Thyroid gland (tissue), 4 donors: ENCODE measurements at places on chromosomes 5 and 9.

GRCh38 chr5:78549043-78549442, 99.5 kb downstream of the LHFPL2 start:
- DNase-seq, result no peak

DNA sequence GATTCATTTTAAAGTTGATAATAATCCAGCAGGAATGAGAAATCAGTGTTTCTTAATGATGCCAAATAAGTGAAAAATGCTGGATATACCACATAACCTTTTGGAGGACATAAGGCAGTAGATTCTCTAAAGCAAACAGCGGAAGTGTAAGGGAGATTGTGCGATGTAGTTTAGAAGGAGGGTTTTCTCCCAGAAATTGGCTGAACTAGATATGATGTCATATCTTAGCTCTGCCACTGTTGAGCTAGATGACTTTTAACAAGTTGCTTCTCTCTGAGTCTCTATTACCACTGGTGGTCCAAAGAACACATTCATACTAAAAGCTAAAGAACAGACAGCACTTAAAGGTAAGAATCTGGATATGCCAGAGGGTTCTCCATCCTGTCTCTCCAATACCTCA, 107.0 kb downstream of the NR6A1 start:
- DNase-seq, result no peak

GRCh38 chr9:84921175-84921574, 251.6 kb downstream of the NTRK2 start:
- DNase-seq, result no peak

DNA sequence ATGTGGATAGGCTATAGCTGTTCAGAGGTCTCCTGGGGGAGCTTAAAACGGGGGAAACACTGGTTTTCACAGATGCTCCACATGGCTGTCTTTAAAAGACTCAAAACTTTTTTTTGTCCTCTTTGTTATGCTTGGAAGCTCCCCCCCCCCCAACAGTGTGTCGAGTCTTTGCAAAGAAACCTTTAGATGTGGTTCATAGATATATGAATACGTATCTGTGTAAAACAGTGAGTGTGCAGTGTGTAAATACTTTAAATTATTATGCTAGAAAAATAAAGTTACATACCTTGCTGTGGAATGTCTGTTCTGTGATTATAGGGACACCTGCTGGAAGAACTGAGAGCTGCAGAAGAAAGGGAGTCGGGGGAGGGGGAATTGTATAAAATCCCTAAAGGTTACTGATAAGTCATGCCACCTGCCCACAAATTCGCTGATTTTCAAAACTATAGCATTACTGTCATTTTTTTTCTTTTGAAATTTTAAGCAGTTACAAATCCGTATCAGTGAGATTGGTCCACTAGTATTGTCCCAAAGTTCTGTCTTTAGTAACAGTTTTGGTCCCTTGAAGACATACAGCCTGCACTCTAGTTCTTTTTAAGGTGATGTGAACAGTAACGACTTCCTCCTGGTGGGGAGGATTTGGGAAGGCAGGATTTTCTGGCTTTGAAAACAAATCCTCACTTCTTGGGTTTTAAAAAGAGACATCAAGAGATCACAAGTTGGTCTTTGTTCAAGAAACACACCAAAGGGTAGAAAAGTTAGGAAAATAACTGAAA, 22.9 kb downstream of the RGMB start:
- peak; percentile 34 for DNase-seq

DNA sequence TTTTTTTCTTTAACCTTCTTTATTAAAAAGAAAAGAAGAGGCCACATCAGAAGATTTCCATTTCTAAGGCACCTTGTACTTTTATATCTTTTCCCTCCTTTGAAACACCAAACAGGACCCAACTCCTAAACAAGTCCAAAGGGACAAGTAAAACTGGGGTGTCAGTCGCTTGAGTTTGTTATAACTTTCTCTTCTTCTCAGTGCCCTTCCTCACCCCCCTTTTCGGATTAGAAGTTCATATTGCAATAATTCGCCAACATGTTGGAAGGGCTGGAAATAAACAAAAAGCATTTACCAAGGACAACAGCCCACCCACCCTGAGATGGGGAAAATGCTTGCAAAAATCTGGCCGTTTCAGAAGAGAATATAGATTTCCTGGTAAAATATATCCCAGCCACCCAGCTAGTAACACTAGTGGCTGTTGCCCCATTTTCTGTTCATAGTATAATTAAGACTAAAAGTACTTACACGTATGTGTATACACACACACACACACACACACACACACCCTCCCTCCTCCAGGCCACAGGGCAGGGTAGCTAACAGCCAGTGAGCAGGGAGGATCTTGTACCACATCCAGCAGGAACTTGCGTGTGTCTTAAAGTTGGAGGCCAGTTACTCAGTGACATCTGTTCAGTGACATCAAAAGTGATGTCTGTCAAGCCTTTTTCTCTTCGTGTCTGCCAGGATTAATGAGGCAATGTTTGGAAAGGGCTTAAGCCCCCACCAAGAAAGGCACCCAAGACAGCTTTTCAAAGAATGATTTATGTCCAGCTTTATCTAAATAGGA, 149.1 kb upstream of the KLF4 start:
- no peak for DNase-seq

DNA sequence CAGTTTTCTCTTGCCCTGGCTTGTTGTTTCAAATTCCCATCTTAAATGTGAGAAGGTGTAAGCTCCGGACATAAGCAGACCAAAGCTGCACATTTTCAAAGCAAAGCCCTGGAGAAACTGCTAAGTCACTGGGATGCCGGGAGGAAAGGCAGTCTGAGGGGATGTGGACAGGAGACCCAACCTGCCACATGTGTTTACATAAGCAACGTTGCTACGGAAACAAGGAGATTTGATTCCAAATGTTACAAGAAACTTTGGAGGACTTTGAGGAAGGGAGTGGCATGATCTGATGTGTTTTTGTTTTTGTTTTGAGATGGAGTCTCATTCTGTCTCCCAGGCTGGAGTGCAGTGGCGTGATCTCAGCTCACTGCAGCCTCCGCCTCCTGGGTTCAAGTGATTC, 25.7 kb upstream of the INSYN2B start:
- DNase-seq, result no peak

- peak; percentile 90 for DNase-seq
Observed at GRCh38 chr9:130872912-130873503, 23.6 kb downstream of the QRFP start.

DNA sequence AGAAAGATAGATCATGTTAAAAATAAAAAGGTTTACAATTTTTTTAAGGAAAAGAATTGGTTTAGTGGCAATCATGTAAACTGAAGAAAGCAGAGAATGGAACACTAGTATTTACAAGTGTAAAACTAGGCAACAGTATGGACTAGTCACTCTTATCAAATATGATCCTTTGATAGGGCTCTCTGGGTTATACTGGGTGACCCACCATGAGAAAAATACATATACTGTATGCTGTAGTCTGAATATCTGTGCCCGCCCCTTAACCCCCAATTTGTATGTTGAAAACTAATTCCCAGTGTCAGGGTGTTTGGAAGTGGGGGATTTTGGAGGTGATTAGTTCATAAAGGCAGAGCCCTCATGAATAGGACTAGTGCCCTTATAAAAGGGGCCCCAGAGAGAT, 236.8 kb upstream of the TARS1 start:
- no peak for DNase-seq

GRCh38 chr5:962801-963200, 45.8 kb upstream of the NKD2 start:
- no peak for DNase-seq

- no peak for DNase-seq
Observed at GRCh38 chr5:175855041-175855720, 16.2 kb upstream of the CPLX2 start.

DNA sequence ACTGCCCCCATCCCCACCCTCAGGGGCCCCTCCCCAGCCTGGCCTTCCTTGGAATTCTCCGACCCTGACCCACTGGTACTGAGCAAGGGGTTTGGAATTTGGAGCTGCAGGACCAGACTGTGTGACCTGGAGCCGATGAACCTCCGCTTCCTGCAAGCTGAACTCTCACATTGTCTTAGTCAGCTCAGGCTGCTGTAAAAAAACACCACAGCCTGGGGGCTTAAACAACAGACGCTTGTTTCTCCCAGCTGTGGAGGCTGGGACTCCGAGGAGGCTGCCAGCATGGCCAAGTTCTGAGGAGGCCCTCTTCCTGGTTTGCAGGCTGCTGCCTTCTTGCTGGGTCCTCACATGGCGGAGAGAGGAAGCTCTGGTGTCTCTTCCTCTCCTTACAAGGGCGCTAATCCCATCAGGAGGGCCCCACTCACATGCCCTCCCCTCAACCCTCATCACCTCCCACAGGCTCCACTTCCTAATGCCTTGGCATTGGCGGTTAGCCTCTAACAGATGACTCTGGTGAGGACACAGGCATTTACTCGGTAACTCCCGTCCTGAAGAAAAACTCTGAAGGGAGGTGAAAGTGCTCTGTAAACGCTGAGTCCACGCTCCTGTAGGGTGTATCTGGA, 42.4 kb downstream of the C5orf15 start:
- no peak for DNase-seq

GRCh38 chr9:83620841-83621636, 1.9 kb upstream of the IDNK start:
- peak; percentile 47 for DNase-seq

- no peak for DNase-seq
Observed at GRCh38 chr5:54615381-54615780, 97.8 kb downstream of the SNX18 start.

- no peak for DNase-seq
Observed at GRCh38 chr5:133205204-133205603, 153.4 kb downstream of the HSPA4 start.

GRCh38 chr5:94223235-94223634, 395.2 kb downstream of the KIAA0825 start:
- DNase-seq, result no peak

DNA sequence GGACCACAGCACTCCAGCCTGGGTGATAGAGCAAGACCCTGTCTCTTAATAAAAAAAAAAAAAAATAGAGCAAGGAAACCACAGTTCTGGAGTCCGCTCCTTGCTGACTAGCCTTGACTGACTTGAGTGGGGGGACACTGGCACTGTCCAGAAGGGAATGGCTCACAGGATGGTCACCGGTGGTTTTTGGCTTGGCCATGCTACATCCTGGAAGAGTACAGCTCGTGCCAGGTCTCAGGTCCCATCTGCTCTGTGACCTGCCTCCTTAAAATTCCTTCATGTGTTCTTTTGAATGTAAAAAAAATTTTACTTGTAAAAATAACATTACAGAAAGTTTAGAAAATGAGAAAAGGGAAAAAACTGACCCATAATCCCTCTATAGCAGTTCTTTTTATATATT, 5.6 kb downstream of the NANS start:
- DNase-seq, result no peak

- DNase-seq, result no peak
Observed at GRCh38 chr9:122498883-122499288, 11.7 kb upstream of the OR1J2 start.

DNA sequence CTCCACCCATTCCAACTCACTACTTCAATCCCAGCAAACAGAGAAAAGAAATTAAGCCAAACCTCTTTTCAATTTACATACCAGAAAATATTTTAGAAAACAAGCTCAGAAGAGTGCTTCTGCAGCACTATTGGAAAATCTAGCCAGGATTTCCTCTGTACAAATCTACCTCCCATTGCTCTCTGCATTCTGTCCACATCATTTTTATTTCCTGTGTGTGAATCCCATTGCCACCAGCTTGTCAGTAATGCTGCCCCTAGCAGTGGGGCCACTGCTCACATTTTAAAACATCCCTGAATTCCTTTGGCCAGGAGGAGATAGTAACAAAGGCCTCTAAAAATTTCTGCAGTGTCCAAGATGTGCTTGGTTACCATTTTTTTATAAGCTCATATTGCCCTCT, 232.5 kb downstream of the ARRDC3 start:
- DNase-seq, result no peak

GRCh38 chr5:7363067-7363677, 32.8 kb upstream of the ADCY2 start:
- DNase-seq, result no peak

GRCh38 chr5:37807621-37808301, 32.1 kb downstream of the GDNF start:
- no peak for DNase-seq

- no peak for DNase-seq
Observed at GRCh38 chr9:101014566-101014965, 14.0 kb upstream of the PLPPR1 start.

GRCh38 chr5:78574731-78575161, 73.8 kb downstream of the LHFPL2 start:
- DNase-seq, result no peak

DNA sequence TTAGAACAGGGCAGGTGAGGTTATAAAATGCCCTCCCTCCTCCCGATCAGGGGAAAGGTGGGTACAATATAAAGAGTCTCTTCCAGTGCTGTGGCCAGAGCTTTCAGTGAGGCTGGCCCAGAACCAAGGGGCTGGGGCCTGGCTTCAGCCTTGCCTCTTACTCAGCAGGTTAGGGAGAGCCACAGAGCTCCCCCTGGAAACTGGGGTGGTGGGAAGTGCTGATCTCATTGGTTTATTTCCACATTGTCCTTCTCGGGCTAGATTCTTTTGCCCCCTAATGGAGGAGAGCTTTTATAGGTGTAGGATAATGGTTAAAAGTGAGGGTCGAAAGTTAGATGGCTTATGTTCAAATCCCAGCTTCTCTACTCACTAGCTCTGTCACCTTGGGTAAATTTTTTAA, 186.7 kb upstream of the TBC1D2 start:
- no peak for DNase-seq

- no peak for DNase-seq
Observed at GRCh38 chr5:62707131-62707530, 128.5 kb downstream of the LRRC70 start.

- DNase-seq, result no peak
Observed at GRCh38 chr5:128093368-128093767, 9.8 kb downstream of the SLC12A2 start.

DNA sequence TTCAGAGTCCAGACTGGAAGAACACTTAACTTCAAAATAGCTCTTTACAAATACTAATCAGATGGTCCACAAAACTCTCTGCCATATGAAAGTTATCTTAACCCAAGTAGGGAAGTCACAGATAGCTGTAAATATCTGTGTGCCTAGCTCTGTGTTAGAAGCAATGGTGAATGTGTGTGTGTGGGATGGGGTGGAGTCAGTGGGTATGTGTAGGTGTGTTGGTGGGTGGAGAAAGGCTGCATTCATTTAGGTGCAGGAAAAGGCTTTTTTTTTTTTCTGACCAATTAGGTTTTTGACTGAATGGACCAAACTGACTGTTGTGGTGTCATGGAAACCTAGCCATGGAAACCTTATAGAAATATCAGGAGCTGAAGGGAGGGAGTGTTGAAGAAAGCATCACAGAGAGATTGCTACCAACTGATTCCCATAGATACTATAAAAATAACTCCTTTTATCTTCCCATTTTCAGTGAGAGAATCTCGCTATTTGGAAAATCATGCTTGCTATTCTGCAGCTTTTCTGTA, 156.2 kb upstream of the NR3C1 start:
- DNase-seq, result no peak

DNA sequence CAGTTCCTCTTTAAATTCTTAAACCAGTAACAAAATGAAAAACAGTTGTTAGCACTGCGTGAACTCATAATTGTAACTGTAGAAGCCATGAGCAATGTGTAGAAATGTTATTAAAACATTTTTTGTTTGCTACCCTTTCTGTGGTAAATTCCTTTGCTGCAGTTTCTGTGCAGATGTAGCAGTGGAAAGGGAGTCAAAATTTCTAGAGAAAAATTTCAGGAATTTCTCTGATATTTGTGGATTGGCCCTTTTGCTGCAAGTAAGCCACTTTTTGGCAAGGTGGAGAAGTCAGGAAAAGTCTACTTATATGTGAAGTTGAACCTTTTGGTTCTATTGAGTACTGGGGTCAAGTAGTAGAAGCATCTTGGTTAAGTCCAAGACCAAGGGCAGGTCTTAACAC, 10.1 kb downstream of the FBXL7 start:
- no peak for DNase-seq

GRCh38 chr9:133768859-133769510, 30.8 kb upstream of the SARDH start:
- DNase-seq, result peak; percentile 93
